ENCODE measurements at places on chromosomes 11 and 22.

DNA sequence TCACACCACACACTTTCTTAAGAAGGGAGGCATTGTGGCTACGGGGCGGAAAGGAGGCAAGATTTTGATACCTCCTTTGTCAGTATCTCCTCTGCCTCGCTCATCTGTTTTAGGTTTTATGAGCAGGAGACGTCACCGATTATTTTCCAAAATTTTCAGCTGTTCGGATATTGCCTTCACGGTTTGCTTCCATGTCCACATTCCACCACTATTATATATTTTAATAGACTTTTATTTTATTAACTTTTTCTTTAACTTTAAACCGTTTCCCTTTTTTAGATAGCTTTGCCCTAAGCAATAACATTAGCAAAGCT lies 33.7 kb upstream of the CREB3L1 start:
- no peak for DNase-seq

DNA sequence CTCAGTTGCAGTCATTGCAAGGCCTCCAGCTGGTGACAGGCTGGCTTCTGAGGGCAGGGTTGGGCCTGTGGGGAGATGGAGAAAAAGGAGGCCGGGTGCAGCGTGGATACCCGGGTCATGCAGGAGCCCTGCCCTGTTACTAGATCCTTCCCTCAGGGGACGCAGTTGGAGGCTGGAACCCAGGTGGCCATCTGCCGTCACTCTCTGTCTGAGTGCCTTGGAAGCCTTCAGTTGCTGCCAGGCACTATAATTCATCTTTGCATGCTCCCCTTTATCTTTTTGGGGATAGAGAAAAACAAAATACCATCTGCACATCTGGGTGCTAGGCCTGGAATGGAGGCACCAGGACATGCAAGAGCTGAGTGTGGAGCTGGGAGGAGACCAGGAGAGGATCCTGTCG lies 82.7 kb downstream of the TP53I11 start:
- no peak for DNase-seq

DNA sequence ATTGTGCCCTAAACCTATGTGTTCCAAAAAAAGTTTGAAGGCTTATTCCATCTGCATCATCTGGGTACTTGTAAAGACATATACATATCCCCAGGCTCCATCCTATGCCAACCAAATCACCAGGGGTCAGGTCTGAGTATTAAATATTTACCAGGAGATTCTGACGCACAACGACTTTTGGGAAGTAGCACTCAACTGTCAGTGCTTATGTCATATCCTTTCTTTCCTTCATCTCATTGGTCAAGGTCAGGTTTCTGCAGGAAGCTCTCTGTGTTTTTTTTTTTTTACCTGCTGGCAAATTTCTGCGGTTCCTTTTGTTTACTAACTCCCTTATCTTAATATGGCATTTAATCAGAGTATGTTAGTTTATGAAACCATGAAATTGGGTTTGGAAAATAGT lies 22.5 kb upstream of the CYP2R1 start:
- no peak for DNase-seq

DNA sequence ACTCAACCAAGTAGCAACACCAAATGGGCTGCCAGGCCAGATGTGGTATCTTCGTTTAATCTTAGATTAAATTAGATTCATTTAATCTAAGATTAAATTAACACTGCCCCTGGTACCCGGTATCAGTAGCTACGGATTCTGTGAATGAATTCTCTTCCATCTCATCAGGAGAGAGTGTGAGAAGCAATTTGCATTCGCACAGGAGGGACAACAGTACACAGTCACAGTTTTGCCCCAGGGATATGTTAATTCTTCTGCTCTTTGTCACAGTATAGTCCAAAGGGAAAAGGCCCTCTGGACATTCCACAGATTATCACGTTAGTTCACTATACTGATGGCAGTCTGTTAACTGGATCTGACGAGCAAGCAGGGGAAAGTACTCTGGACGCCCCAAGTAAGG lies 22.9 kb downstream of the ASCL2 start:
- DNase-seq, result no peak

GRCh38 chr11:69711822-69712801 lies 8.3 kb upstream of the FGF19 start:
- DNase-seq, result no peak

- no peak for DNase-seq
Measured at GRCh38 chr22:23226497-23226850, 46.2 kb downstream of the BCR start.

Data from activated CD4-positive, CD25-positive, alpha-beta regulatory T cell treated with anti-CD3 and anti-CD28 coated beads, Interleukin-2, amount 50 U/mL, for 16 hours (primary cell).